ENCODE measurements at places on chromosomes 1 and 21. TPM values are rescaled to one million over a fixed set of nuclear protein-coding genes. Genes with fewer than 3 reads are reported as not detected.

DNA sequence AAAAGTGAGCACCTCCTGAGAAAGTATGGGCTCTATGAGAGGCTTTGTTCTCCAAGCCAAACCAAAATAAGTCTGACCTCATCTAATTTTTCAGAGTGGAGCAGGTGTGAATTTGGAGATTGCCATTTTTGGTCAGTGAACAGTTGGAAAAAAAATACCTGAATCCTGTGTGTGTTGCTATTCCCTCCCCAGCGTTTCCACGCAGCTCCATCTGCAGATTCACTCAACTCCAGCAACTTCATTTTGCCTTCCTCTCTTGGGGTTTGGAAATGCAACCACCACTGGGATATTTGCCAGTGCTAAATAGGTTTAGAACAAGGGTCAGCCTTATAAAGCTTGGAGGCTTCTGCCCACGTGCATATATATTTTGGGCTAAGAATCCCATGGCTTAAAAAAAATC lies 11.2 kb downstream of the CASQ2 start:
- no peak for DNase-seq

DNA sequence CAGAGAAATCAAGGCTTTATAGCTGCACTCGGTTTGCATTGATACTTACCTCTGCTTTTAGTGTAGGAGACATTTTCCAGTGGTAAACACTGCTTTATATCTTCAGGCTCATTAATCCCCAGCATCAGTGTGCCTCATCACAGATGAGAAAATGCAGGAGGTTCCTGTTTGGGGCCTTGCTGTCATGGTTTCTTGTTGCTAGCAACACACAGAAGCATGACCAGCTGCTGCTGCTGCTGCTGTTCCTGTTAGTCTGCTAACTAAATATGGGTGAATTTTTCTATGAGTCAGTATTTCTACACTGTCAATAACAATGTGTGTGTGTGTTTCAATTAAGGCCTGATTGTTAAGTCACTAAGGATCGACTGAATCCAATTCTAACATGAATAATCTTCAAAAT lies 85.8 kb upstream of the RGS1 start:
- peak; percentile 88 for DNase-seq

- no peak for DNase-seq
These were observed 166.3 kb downstream of the ETS2 start for GRCh38 chr21:38972078-38972477.

- no peak for DNase-seq
These were observed 181.5 kb downstream of the PRDM2 start for GRCh38 chr1:13881385-13882088.

- no peak for DNase-seq
These were observed 115.1 kb downstream of the PLXNA2 start for GRCh38 chr1:208129060-208129459.

The SPRR3 gene
- total RNA-seq = not detected

The CD1B gene
- total RNA-seq = not detected

The CLCA1 gene
- not detected for total RNA-seq

All from osteocyte (in vitro differentiated cells).